ENCODE measurements at places on chromosomes 2 and 18.

DNA sequence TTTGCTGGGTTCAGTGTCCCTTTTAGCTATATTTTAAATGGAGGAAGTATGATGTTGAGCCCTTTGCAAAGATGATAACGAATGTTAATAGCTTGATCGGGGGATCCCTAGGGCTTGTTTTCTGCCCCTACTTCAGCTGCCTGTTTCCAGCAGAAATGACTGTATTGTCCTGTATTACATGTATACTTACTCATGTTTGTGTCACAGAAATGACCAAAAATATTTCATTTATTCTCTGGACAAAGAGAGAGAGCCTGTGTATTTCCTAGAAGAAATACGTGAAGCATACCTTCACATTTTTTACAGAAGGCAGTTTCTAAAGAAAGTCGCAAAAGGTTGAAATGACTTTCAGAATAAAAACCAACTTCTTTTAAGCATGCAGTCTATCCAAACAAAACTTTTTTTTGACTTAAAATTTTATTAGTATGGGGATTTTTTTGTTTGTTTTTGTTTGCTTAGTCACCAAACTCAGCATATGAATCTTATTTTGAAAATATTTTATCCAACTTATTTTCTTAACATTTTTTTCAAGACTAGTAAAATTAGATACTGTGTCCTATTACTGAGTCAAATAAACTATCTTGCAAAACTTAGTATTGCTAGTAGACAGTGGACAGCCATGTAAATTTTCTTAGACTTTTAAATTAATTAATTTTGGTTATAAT is 68.9 kb downstream of the PTRHD1 start:
- no peak for DNase-seq

DNA sequence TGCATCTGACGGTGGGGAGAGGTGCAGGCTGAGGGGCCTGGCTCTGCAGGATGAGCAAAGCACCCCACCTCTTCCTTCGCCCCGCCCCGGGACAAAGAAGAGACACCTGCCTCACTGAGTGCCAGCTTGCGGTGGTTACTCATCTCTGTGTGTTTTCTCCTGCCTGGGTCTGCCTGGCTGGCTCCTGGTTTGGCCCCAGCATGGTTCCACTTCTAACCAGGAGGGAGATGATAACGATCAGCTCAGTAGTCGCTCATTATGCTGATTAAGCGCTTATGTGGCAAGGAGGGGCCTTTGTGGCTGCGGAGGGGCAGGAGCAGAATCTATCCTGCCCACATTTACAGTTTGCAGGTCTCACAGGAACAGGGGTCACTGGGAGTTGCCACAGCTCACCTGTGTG is 68.7 kb upstream of the EDAR start:
- DNase-seq, result no peak

DNA sequence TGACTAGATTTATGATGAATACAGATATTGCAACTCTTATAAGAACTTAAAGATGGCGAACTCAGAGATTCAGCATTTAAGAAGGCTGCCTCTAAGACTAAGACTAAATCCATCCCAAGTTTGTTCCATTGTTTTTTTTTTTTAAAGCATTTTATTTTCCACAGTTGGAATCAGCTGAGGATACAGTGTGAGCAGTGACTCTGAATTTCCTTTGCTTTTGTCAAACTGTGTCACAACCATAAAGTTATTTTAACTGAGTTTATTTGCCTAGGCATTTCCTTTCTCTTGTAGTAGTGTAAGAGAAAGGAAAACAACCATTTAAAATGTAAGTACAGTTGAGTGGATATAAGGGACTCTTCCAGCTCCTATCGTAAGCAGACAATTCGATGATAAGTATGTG is 63.9 kb downstream of the ZEB2 start:
- no peak for DNase-seq

DNA sequence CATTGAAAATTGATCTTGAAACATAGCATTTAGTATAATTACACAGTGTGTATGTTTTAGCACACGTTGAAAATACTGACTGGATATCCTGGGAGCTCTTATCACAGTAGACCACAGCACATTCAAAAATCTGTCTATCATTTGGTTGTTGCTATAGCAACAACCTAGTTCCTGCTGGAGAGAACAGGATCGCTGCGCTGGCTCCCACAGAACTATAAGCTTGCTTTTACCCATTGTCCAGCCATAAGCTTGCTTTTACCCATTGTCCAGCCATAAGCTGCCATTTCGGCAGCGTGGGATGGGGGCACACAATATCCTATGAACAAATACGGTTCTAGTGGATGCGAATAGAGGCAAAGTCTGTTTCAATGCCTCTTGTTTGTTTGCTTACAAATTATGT is 70.4 kb upstream of the ST6GAL2 start:
- DNase-seq, result no peak
